ENCODE measurements at places on chromosomes 2 and 18. TPM values are rescaled to one million over a fixed set of nuclear protein-coding genes. Genes with fewer than 3 reads are reported as not detected.

The SLC9A4 gene
- total RNA-seq, result 0.06 TPM

The TMEM163 gene
- total RNA-seq, result 13.7 TPM

The HMSD gene
- total RNA-seq, result 1.2 TPM

- no peak for DNase-seq
These were observed 1060.3 kb downstream of the DSC3 start for GRCh38 chr18:29982218-29982617.

GRCh38 chr2:208077276-208077675, 47.0 kb downstream of the CRYGD start:
- no peak for DNase-seq

- DNase-seq, result no peak
These were observed 154.3 kb upstream of the KCNH7 start for GRCh38 chr2:162992828-162993227.
